CD8-positive, alpha-beta memory T cell (primary cell): ENCODE measurements at places on chromosomes 11 and 22.

- DNase-seq, result no peak
- H3K27me3 ChIP-seq, result no peaks in the 10 kb centered on the region
- H3K4me3 ChIP-seq, result no peak overlapping the region
- H3K36me3 ChIP-seq, result no peaks in the 10 kb centered on the region
These were observed 44.3 kb downstream of the LRRC32 start for GRCh38 chr11:76626266-76626665.

- no peaks in the 10 kb centered on the region for H3K27me3 ChIP-seq
- no peak for DNase-seq
- H3K36me3 ChIP-seq, result no peaks in the 10 kb centered on the region
- no peak overlapping the region for H3K4me3 ChIP-seq
These were observed 233.4 kb downstream of the ST3GAL4 start for GRCh38 chr11:126588630-126589491.

GRCh38 chr11:102950622-102951081, 4.9 kb downstream of the MMP13 start:
- no peaks in the 10 kb centered on the region for H3K36me3 ChIP-seq
- no peaks in the 10 kb centered on the region for H3K27me3 ChIP-seq
- DNase-seq, result no peak
- no peak overlapping the region for H3K27ac ChIP-seq
- no peaks in the 10 kb centered on the region for H3K4me1 ChIP-seq

DNA sequence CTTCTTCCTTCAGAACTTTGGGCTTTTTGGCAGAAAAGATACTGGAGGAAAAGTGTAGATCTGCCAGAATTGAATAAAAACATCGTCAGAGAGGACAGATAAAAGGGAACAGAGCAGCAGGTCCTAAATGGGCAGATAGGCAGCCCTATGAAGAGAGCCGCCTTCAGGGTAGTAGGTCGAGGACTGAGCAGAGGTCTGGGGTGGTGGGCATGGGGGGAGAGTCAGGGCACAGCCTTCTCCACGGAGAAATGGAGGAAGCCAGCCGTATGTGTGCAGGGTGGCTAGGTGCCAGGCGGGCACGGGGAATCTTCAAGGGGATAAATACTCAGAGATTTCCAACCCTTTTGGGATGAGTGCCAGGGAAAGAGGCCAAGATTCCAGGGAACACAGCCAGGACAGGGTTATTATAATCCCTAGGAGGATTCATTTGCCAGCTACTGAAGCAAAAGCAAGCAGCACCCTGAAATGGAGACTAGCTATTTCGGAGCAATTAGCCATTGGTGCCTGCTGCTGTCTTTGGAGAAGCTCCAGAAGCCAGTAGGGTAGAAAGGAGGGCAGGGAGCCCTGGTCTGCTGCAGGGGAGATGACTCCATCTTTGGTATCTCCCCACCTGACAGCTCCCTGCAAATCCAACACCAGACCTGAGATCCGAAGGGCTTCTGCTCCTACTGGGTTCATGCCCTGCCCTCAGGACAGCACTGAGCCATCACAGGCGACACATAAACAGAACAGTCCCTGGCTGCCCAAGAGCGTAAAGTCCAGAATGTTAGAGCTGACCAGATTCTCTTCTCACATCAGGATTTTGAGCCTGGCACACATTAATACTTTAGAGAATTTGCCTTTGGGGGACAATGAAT, 174.5 kb upstream of the NTM start:
- H3K27ac ChIP-seq, result no peak overlapping the region
- H3K27me3 ChIP-seq, result no peaks in the 10 kb centered on the region
- no peaks in the 10 kb centered on the region for H3K36me3 ChIP-seq
- no peak overlapping the region for H3K4me3 ChIP-seq
- DNase-seq, result no peak

- DNase-seq, result no peak
- no peaks in the 10 kb centered on the region for H3K36me3 ChIP-seq
- H3K27ac ChIP-seq, result no peak overlapping the region
- H3K27me3 ChIP-seq, result no peaks in the 10 kb centered on the region
- H3K4me1 ChIP-seq, result peaks cover 7% of the 10 kb centered on the region
These were observed 6.3 kb upstream of the CYP2R1 start for GRCh38 chr11:14898355-14898754.

GRCh38 chr11:83691451-83691950, 405.3 kb upstream of the CCDC90B start:
- H3K27me3 ChIP-seq, result no peaks in the 10 kb centered on the region
- H3K36me3 ChIP-seq, result no peaks in the 10 kb centered on the region
- no peak overlapping the region for H3K4me3 ChIP-seq
- no peaks in the 10 kb centered on the region for H3K4me1 ChIP-seq
- DNase-seq, result no peak

- no peaks in the 10 kb centered on the region for H3K27me3 ChIP-seq
- DNase-seq, result no peak
- H3K36me3 ChIP-seq, result no peaks in the 10 kb centered on the region
- H3K4me1 ChIP-seq, result no peaks in the 10 kb centered on the region
These were observed 108.4 kb upstream of the ZC3H12C start for GRCh38 chr11:109984634-109985289.

DNA sequence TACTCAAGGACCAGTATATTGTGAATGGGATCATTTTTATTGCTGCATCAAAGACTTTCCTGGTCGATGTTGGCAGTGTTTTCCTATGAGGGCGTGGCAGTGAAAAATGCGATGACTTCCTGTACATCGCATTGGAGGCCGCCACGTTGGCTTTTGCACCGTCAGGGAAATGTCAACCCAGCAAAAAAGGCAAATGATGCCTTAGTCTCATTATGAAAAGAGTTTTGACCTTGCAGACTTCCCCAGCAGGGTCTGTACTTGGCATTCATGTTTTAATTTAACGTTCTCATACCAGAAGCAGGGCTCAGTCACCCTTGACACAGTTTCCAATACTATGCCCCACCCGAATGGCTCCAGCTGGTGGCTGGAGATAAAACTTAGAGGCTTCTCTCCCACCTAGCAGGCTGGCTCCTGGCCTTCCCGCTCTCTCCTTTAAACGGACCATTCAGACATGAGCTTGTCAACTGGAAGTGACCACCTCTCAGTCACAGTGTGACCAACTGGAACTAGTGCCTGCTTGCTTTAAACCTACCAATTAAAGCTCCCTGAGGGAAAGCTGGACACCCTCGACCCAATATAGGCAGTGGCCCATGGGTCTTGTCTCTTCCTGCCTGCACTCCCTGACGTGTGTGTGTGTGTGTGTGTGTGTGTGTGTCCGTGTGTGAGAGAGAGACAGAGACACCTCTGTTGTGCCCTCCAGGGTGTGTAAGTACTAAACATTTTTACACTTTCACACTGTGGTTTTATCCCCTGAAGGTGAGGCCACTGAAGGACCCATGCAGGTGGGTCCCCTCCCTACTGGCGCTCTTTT, 8.7 kb upstream of the GDPD5 start:
- peak; percentile 29 for DNase-seq
- peak overlapping the region; percentile 59 for H3K27ac ChIP-seq
- H3K4me3 ChIP-seq, result no peak overlapping the region
- H3K36me3 ChIP-seq, result no peaks in the 10 kb centered on the region
- peaks cover 19% of the 10 kb centered on the region for H3K4me1 ChIP-seq

- H3K36me3 ChIP-seq, result peaks cover 3% of the 10 kb centered on the region
- no peak for DNase-seq
- H3K27ac ChIP-seq, result no peak overlapping the region
These were observed 10.5 kb downstream of the MCAM start for GRCh38 chr11:119306373-119306890.

DNA sequence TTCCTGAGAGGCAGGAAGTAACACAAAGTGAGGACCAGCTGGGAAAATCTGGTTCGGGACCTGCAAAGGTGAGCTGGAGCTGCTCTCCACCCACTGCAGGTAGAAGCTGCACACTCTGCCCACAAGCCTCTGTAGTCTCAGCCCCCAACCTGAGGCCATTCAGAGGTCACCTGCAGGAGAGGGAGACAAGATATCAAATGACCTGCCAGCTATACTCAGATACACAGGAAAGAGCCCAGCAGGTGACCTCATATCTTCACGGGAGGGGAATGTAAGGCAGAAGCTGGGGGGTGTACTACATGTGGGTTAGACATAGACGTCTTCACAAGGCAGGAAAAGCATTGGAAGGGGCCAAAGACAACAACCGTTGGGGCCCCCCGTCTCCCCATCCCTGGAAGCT, 86.1 kb downstream of the APIP start:
- no peaks in the 10 kb centered on the region for H3K27me3 ChIP-seq
- no peak for DNase-seq
- H3K36me3 ChIP-seq, result no peaks in the 10 kb centered on the region
- no peaks in the 10 kb centered on the region for H3K4me1 ChIP-seq
- H3K27ac ChIP-seq, result no peak overlapping the region

- H3K27me3 ChIP-seq, result no peaks in the 10 kb centered on the region
- no peaks in the 10 kb centered on the region for H3K4me1 ChIP-seq
- DNase-seq, result no peak
- H3K27ac ChIP-seq, result no peak overlapping the region
- H3K36me3 ChIP-seq, result no peaks in the 10 kb centered on the region
- H3K4me3 ChIP-seq, result no peak overlapping the region
These were observed 92.7 kb downstream of the SBF2 start for GRCh38 chr11:10201343-10201742.

GRCh38 chr11:115220423-115220822, 283.8 kb downstream of the CADM1 start:
- no peak overlapping the region for H3K4me3 ChIP-seq
- no peaks in the 10 kb centered on the region for H3K27me3 ChIP-seq
- no peak overlapping the region for H3K27ac ChIP-seq
- H3K36me3 ChIP-seq, result no peaks in the 10 kb centered on the region
- DNase-seq, result no peak

GRCh38 chr11:65429068-65429681, 6.6 kb downstream of the NEAT1 start:
- H3K27me3 ChIP-seq, result no peaks in the 10 kb centered on the region
- peak overlapping the region; percentile 51 for H3K4me3 ChIP-seq
- H3K4me1 ChIP-seq, result peaks cover 73% of the 10 kb centered on the region

- H3K27ac ChIP-seq, result no peak overlapping the region
- H3K4me1 ChIP-seq, result no peaks in the 10 kb centered on the region
- H3K4me3 ChIP-seq, result no peak overlapping the region
- no peak for DNase-seq
- H3K36me3 ChIP-seq, result no peaks in the 10 kb centered on the region
- no peaks in the 10 kb centered on the region for H3K27me3 ChIP-seq
These were observed 77.4 kb upstream of the BIRC3 start for GRCh38 chr11:102239911-102240310.

DNA sequence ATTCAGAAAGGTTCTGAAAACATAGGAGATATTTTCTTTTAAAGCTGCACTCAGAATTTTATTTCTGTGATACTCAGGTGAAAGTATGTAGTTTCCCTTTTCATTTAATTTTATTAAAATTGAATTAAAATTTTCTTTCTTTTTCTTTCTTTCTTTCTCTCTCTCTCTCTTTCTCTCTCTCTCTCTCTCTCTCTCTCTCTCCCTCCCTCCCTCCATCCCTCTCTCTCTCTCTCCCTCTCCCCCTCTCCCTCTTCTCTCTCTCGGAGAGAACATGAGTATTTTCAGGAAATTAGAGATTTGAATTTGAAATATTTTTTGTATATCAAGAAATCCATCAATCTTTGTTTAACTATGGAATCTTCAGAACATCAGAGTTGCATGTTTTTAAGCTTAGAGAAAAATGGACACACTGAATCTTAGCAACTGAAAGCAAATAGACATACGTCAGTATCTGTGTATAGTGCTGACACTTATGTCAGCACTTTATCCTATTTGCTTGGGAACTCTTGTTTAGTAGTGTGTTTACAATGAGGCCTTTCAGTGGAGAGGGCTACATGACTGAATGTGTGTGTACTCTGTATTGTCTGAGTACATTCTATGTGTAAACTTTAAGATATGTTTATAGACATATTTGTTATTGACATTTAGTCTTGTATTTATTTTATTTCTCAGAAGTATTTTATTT, 44.5 kb downstream of the PDE3B start:
- H3K36me3 ChIP-seq, result no peaks in the 10 kb centered on the region
- H3K27me3 ChIP-seq, result no peaks in the 10 kb centered on the region
- peaks cover 13% of the 10 kb centered on the region for H3K4me1 ChIP-seq
- no peak overlapping the region for H3K4me3 ChIP-seq
- DNase-seq, result no peak

DNA sequence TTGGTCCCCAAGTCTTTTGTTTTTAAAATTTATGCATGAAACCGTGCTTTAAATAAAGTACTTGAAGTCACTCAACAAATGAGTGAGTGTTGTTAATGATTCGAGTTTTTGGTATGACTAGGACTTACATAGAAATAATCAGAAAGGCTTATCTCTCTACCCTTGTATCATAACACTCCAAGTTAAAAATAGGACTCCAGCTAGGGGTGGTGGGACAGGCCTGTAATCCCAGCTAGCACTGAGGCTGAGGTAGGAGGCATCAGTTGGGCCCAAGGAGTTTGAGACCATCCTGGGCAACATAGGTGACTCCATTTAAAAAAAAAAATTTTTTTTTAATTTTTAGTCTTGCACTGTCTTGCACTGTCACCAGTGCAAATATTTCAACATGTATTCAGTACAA, 55.6 kb downstream of the BCL2L13 start:
- peaks cover 3% of the 10 kb centered on the region for H3K36me3 ChIP-seq
- no peak overlapping the region for H3K4me3 ChIP-seq
- no peak overlapping the region for H3K27ac ChIP-seq
- no peaks in the 10 kb centered on the region for H3K27me3 ChIP-seq

GRCh38 chr11:128827191-128827893, 39.8 kb downstream of the KCNJ1 start:
- no peak overlapping the region for H3K4me3 ChIP-seq
- H3K27ac ChIP-seq, result no peak overlapping the region
- no peak for DNase-seq
- H3K4me1 ChIP-seq, result peaks cover 13% of the 10 kb centered on the region
- H3K36me3 ChIP-seq, result no peaks in the 10 kb centered on the region

DNA sequence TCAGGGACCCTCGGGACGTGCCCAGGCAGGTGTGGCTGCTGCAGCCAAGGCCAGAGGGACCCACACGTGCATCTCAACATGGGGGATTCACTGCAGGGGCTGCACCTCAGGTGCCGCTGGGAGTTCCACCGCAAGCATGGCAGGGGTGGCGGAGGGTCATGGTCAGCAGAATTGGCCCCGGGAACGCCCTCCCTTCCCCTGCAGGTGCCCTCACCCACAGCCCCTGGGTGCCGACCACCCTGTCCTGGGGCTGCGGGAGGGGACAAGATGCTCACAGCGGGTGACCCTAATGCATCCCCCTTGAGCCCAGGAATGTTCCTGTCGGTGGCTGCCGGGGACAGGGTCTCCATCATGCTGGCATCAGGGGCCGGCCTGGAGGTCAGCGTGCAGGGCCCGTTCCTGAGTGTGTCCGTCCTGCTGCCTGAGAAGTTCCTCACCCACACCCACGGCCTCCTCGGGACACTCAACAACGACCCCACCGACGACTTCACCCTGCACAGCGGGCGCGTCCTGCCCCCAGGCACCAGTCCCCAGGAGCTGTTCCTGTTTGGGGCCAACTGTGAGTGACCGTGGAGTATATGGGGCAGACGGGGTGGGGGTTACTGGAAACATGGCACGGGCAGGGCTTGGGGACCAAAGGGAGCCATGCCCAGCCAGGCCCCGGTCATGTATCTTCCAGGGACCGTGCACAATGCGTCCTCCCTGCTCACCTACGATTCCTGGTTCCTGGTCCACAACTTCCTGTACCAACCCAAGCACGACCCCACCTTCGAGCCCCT, 5.8 kb downstream of the SUSD2 start:
- no peak overlapping the region for H3K4me3 ChIP-seq
- H3K4me1 ChIP-seq, result no peaks in the 10 kb centered on the region
- no peaks in the 10 kb centered on the region for H3K36me3 ChIP-seq

- no peak overlapping the region for H3K4me3 ChIP-seq
- H3K27me3 ChIP-seq, result no peaks in the 10 kb centered on the region
These were observed 37.2 kb upstream of the CSNK2A3 start for GRCh38 chr11:11390068-11390771.
